Fibroblast of the aortic adventitia (primary cell): ENCODE measurements at places on chromosomes 2 and 18.

GRCh38 chr2:128486640-128487375 lies 168.1 kb upstream of the HS6ST1 start:
- DNase-seq: no peak

DNA sequence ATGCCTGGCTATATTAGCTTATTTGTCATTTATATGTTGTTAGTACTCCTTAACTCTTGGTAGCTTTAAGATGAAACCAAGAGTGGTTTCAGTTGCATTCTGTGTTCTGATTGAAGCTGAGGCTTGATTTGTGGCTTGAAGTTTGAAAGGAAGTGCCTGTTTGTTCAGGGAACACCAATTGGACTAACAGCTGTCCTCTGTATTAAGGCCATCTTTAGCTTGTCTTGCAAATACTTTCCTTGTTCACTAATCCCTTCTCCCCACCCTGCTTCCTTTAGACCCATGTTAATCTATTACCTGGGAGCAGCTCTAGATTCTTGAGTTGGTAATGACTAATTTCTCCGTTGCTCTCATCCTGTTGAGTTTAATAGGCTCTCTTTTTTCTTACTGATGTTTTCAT lies 13.4 kb downstream of the ITGA6 start:
- DNase-seq: no peak

DNA sequence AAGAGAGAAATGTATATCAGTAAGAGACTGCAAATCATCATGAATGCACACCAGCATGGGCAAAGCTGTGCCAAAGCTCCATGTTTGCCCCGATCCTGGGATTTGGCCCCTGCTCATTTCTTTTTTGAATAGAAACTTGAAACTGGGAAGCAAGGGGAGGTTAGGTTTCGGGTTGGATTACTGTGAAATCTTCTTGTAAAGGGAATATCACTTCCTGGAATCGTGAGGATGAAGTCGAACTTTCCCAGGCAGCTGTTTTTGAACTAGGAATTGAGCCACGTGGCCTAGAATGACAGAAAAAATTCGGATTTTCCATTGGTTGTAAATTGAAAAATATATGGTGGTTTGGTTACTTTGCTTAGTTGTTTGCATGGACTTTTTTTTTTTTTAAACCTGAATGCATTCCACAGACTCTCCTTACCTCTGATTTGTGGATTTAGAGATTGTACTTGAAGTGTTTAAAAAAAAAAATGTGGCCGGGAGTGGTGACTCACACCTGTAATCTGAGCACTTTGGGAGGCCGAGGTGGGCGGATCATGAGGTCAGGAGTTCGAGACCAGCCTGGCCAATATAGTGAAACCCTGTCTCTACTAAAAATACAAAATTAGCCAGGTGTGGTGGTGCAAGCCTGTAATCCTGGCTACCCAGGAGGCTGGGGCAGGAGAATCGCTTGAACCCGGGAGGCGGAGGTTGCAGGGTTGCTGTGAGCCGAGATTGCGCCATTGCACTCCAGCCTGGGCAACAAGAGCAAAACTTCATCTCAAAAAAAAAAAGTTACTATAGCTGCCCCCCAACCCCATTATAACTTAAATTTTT lies 32.1 kb downstream of the GRHL1 start:
- DNase-seq: peak; percentile 47

DNA sequence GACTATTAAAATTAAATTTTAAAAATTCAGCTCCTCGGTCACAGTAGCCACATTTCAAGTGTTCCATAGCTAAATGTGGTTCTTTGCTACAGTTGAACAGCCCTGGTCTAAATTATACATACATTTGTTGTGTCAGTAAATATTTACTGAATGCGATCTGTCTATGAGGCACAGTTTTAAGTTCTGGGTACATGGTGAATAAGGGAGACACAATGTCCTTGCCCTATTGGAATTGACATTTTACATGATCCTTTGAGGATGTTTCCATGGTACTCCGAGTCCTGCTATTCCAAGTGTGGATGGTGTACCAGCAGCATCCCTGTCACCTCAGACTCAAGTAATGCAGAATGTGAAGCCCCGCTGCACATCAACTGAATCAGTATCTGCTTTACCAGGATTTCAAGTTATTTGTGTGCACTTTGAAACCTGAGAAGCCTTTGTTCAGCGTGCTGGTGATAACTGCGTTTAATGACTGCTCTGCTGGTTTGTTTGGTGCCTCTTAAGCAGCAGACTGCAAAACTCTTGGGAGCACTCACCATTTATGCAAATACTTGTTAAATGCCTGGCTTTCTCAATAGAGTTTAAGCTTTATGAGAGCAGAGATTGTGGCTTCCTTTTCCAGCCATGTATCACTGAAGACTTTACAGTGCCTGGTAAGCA lies 1.5 kb downstream of the GALNT1 start:
- DNase-seq: no peak
